ENCODE measurements at places on chromosomes 2 and 18.

DNA sequence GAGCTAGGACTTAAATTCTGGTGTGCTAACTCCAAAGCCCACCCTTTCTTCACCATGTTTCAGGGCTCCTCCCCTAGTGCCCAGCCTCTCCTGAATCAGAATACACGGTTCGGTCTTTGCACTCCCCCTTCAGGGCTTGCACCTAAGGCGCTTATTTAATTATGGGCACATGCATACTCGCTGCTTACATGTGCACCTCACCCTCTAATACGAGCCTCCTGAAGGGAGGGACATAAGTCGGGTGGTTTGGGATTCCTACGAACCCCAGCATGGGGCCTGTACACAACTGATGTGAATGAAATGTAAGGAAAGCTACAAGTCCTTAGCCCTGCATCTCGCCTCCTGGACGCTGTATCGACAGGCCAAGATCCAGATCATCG lies 435 bp downstream of the IFT172 start:
- DNase-seq: peak; percentile 50

DNA sequence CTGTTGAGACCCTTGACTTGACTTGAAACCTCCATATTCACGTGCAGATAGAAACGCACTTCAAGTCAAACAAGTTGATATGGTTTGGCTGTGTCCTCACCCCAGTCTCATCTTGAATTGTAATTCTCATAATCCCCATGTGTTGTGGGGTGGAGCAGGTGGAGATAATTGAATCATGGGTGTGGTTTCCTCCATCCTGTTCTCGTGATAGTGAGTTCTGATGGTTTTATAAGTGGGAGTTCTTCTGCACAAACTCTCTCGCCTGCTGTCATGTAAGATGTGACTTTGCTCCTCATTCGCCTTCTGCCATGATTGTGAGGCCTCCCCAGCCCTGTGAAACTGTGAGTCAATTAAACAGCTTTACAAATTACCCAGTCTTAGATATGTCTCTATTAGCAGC lies 21.4 kb downstream of the SLC3A1 start:
- no peak for DNase-seq

DNA sequence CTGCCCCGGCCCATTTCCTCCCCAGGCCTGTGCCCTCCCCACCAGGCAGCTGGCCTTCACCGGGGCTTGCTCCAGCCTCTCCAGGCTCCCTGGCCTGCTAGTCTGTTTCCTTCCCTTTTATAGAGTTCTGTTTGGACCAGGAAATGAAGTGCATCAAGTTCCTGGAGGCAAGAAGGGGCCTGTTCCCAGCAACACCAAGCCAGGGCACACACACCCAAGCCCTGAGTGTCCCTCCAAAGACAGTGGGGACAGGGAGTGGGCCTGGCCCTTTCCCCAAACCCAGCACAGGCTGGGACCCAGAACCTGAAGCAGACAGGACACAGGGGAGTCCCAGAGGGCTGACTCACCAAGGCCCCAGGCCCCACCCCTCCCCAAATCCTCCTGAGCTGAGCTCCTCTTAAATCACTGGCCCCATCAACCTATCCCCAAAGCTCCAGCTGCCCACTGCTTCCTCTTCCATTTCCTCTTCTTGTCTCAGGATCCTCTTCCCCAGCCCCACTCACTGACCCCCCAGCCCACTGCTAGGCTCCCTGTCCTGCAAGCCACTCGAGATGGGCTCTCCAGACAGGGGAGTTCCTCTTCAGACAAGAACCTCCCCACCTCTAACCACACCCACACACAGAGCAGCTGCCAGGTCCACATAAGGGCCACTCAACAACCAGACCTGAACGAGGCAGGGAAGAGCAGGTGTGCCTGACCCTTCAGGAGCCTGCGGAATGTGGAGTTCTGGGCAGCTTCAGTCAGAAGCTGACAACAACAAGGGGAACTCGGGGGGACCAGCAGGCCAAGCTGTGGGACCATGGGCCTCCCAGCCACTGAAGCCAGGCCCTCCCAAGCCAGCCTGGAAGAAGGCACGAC lies 74.2 kb downstream of the TNS1 start:
- no peak for DNase-seq

- DNase-seq: no peak
These were observed 97.1 kb downstream of the USP40 start for GRCh38 chr2:233469261-233470010.
